AG04449 (cell line): ENCODE measurements at places on chromosomes 4 and X.

DNA sequence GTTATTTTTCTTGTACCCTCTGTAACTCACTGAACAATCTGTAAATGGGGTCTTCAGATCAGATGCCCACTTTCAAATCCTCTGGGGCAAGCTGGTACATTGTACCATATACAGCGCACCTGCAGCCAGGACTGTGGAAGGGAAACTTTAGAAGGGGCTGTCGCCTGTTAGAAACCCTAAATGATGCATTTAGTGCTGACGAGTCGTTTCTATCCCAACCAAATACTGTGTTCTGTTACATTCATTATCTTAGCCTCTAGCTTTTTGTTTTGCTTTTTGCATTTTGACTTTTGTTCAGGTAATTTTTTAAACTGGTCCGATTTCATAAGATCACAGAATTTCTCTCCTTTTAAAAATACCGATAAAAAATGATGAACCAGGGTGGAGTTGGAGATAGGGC lies 66.4 kb upstream of the AGA start:
- DNase-seq, result no peak

DNA sequence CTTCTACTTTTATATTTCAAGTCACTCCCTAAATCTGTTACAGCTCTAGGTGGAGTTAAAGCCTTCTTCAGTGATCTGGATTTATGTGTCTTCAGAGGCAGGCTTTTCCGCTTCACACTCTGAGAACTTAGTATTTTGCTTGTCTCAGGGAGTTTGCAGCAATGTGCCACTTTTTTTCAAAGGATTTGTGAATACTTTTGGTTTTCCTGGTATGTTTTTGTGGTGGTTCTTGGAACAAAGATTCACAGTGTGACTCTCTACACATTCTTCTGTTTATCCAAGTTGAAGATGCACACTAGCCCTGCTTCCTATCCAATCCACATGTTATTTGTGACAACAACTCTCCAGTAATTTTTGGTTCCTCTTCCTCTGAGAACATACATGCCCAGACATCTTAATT lies 1253.7 kb downstream of the TECRL start:
- no peak for DNase-seq

DNA sequence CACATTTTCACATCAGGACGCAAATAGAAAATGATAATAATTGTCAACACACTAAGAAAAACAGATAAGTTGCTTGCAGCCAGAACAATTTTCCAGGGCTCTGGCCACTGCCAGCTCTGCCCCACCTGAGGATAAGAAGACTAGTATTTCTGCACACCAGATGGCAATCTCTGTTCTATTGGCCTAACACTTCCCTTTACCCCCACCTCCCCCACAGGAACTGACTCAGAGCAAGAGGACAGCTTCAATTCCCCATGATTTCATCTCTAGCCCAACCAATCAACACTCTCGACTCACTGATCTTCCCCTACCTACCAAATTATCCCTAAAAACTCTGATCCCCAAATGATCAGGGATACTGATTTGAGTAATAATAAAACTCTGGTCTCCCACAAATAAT lies 164.0 kb downstream of the SMARCA1 start:
- no peak for DNase-seq

- DNase-seq, result peak; percentile 50
Observed at GRCh38 chr4:151676301-151676700, 84.5 kb downstream of the GATB start.

GRCh38 chrX:154371789-154372300 lies 2.6 kb downstream of the FLNA start:
- no peak for DNase-seq

DNA sequence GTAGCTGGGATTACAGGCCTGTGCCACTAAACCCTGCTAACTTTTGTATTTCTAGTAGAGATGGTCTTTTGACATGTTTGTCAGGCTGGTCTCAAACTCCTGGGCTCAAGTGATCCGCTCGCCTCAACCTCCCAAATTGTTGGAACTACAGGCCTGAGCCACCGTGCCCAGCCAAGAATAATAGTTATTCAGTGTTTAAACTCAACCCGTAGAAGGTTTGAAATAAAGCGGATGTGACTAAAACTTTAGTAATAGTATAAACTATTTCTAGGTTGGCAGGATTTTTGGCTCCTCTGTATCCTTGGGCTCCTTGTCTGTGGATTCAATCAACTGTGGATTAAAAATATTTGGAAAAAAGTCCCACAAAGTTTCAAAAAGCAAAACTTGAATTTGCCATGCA lies 37.8 kb downstream of the PCDH10 start:
- DNase-seq, result no peak

GRCh38 chr4:101347267-101347556 lies at the start of gene PPP3CA:
Gene PPP3CA, minus strand, starts transcription at chr4:101347526.
- DNase-seq, result no peak

DNA sequence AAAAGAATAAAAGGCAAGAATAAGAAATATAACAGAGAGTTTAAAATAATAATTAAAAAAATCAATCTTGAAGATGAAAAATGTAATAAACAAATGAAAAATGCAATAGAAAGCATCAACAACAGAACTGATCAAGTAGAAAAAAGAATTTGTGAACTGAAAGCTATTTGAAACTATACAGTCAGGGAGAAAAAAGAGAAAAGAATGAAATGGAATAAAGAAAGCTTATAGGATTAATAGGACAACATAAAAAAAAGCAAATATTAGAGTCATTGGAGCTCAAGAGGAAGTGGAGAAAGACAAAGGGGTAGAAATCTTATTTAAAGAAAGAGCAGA lies 126.8 kb upstream of the RPL34 start:
- no peak for DNase-seq

GRCh38 chr4:92184566-92184965 lies 119.2 kb upstream of the GRID2 start:
- no peak for DNase-seq

DNA sequence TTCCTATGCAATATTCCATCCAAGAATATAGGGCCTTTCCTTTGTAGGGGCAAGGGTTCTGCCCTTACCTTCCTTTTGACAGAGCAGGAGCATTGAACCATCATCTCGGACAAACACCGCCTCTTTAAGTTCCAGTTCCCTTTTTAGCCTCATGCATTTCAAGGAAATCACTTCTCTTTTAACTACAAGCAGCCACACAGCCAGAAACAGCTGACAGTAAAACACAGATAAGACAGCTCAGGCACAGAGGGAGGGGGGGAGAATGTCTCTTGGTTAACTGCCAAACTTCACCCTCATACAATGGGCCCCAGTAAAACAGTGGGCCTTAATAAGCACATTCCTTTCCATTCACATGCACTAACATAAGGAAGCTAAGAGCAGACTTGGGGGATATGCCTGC lies 648.3 kb downstream of the GABRG1 start:
- no peak for DNase-seq

- DNase-seq, result no peak
Observed at GRCh38 chr4:20084488-20084887, 167.2 kb upstream of the SLIT2 start.

GRCh38 chrX:18016941-18017340 lies 155.8 kb upstream of the RAI2 start:
- no peak for DNase-seq

DNA sequence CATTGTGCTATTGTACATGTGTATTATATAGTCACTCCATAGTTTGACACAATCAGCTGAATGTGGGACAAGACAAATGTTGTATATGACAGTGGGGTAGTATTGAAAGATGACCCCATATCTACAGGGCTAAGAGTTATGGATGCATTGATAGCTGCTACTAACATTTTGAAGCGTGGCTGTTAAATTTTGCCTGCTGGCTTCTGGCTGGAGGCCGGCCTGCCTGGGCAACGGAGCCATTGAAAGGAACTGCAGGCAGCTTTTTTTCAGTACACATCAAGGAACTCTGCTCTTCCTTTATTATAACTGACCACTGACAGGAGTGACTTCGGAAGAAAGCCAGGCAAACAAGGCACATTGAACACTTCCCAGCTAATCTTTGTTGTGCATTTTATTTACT lies 76.1 kb upstream of the TMEM33 start:
- no peak for DNase-seq

- DNase-seq, result no peak
Observed at GRCh38 chr4:22910200-22910599, 217.5 kb downstream of the GBA3 start.

GRCh38 chrX:24498181-24498580 lies 33.1 kb downstream of the PDK3 start:
- no peak for DNase-seq

DNA sequence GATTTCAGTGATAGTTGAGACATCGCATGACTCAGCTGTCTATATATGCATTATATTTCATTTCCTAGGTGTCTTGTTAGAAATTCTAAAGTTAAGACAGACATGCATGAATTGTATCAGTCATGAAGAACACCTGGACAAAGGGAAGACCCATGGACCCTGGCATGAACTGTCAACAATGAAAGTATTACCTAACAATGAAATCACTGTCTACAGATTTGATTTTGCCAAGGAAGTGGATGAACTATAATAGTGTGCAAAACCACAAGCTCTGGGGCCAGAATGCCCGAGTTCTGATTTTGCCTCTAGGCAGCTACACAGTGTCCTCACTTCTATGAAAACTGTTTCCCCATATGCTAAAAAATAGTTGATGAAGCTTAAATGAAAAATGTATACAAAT lies 386.1 kb downstream of the NLGN4X start:
- no peak for DNase-seq

- DNase-seq, result no peak
Observed at GRCh38 chr4:37977471-37978247, 17.5 kb downstream of the PTTG2 start.

- no peak for DNase-seq
Observed at GRCh38 chrX:17242470-17242869, 132.5 kb upstream of the NHS start.

- no peak for DNase-seq
Observed at GRCh38 chr4:89295415-89295927, 12.1 kb downstream of the GPRIN3 start.

DNA sequence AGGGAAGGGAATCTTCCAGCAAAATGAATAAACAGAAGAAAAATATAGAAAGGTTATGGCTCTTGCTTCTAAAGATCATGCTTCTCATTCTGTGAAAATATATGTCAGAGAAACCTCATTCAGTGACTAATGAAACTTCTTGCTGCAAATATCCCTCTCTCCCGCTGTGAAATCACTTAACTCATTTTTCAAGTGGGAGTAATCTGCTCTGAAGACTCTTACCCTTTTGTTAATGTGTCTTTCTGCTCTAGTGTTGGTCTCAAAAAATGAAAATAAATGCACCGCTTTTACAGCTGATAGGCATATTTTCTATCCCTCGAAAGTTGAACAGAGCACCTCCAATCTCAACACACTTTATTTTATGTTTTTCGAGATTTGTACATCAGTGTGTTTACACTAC lies 252.3 kb downstream of the NLGN4X start:
- no peak for DNase-seq

DNA sequence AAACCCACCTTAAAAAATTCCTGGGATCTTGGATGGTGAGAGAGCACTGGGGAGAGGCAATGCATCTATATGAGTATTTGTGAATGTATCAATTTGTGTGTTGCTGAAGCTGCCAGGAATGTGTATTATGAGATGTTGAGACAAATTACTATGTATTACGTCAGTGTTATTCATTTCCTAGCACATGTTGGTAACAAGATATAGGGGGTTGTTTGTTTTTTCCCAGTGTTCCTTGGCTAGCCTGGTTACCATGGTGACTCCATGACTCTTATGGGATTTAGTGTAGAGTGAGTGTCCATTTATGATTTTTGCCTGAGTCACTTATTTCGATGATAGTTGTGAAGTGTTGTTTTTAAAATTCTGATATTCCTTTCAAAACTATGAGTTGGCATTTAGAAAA lies 65.6 kb downstream of the RAB40A start:
- DNase-seq, result peak; percentile 73

- DNase-seq, result no peak
Observed at GRCh38 chr4:173525118-173526011, 4.7 kb downstream of the HAND2 start.

- no peak for DNase-seq
Observed at GRCh38 chr4:81684352-81684751, 212.6 kb upstream of the RASGEF1B start.

- no peak for DNase-seq
Observed at GRCh38 chr4:142130666-142131065, 494.3 kb downstream of the IL15 start.
